ENCODE measurements at places on chromosomes 2 and 18. TPM values are rescaled to one million over a fixed set of nuclear protein-coding genes. Genes with fewer than 3 reads are reported as not detected.

The MARCO gene
- not detected for total RNA-seq

The METTL5 gene
- 48.6 TPM for total RNA-seq

The DLGAP1 gene
- 0.10 TPM for total RNA-seq

The NT5DC4 gene
- total RNA-seq, result not detected

The TBR1 gene
- 0.10 TPM for total RNA-seq

The ERFE gene
- 0.48 TPM for total RNA-seq

The RAD51AP2 gene
- not detected for total RNA-seq

The IL1RN gene
- total RNA-seq, result not detected

The MREG gene
- 7.2 TPM for total RNA-seq

The TRIP12 gene
- total RNA-seq, result 287 TPM

The GTF2A1L gene
- not detected for total RNA-seq

The TIA1 gene
- total RNA-seq, result 105 TPM

The UNC80 gene
- not detected for total RNA-seq

The ABCG5 gene
- total RNA-seq, result not detected

The CFAP221 gene
- total RNA-seq, result not detected

The CXCR1 gene
- not detected for total RNA-seq

The MATN3 gene
- 1.4 TPM for total RNA-seq

The LIPT1 gene
- total RNA-seq, result 4.4 TPM

The KLHL14 gene
- total RNA-seq, result under 0.01 TPM

The RAMP1 gene
- total RNA-seq, result not detected

The MC5R gene
- total RNA-seq, result not detected

The RALBP1 gene
- 98.6 TPM for total RNA-seq

The SERPINB12 gene
- total RNA-seq, result not detected

The CCDC138 gene
- 9.2 TPM for total RNA-seq

The FMNL2 gene
- 50.9 TPM for total RNA-seq

The CAPN13 gene
- not detected for total RNA-seq

The RGPD3 gene
- 0.38 TPM for total RNA-seq

The SRD5A2 gene
- total RNA-seq, result not detected

The ACMSD gene
- not detected for total RNA-seq

The INHA gene
- not detected for total RNA-seq

The RAB17 gene
- 9.5 TPM for total RNA-seq

The DNAH6 gene
- total RNA-seq, result under 0.01 TPM

The NT5C1B gene
- total RNA-seq, result not detected

The STON1 gene
- 4.8 TPM for total RNA-seq

The ZNF892 gene
- total RNA-seq, result 6.5 TPM

The INPP1 gene
- 21.2 TPM for total RNA-seq

The BMP10 gene
- not detected for total RNA-seq

The DNAJC5G gene
- total RNA-seq, result 0.98 TPM

The PLA2R1 gene
- 32.0 TPM for total RNA-seq

The STAT4 gene
- total RNA-seq, result 1.4 TPM

The FOXD4L1 gene
- not detected for total RNA-seq

The TEX44 gene
- total RNA-seq, result not detected

The YES1 gene
- 270 TPM for total RNA-seq

The CD207 gene
- not detected for total RNA-seq

The SYT4 gene
- not detected for total RNA-seq

The TDRD15 gene
- not detected for total RNA-seq

The DSEL gene
- total RNA-seq, result 25.1 TPM

The CYP1B1 gene
- total RNA-seq, result 1.6 TPM

The GKN2 gene
- total RNA-seq, result 0.65 TPM

The PMS1 gene
- total RNA-seq, result 26.7 TPM

The ZNF521 gene
- total RNA-seq, result 324 TPM

The CCDC74A gene
- 5.9 TPM for total RNA-seq

The IL36B gene
- not detected for total RNA-seq

The KCNK3 gene
- not detected for total RNA-seq
